ENCODE measurements at places on chromosomes 11 and 22.

- no peak for DNase-seq
These were observed 16.3 kb upstream of the GPR83 start for GRCh38 chr11:94417386-94417987.

- DNase-seq, result no peak
These were observed 318.7 kb downstream of the CADM1 start for GRCh38 chr11:115185507-115185906.

- DNase-seq, result no peak
These were observed 15.6 kb upstream of the C11orf91 start for GRCh38 chr11:33716243-33716642.

DNA sequence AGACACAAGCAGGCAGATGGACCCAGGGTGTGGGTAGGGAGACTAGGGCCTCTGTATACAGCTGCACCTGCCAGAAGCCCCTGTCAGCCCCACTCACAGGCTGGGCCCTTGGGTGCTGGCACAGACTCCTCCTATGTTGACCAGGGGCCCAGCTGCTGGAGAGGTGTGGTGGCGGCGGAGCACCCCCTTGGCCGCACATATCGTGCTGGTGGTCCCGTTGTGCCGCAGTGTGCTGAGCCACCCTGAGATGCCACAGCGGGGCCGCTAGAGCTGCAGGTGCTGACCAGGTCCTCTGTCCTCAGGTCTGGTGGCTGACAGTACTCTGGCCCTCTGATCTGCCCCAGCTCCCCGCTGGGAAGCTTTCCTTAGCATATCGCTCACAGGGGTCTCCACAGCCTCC, 30.2 kb upstream of the B3GAT1 start:
- no peak for DNase-seq

- DNase-seq, result no peak
These were observed 97.9 kb upstream of the CD44 start for GRCh38 chr11:35041070-35041554.
